Astrocyte of the spinal cord (primary cell): ENCODE measurements at places on chromosomes 6 and 20.

DNA sequence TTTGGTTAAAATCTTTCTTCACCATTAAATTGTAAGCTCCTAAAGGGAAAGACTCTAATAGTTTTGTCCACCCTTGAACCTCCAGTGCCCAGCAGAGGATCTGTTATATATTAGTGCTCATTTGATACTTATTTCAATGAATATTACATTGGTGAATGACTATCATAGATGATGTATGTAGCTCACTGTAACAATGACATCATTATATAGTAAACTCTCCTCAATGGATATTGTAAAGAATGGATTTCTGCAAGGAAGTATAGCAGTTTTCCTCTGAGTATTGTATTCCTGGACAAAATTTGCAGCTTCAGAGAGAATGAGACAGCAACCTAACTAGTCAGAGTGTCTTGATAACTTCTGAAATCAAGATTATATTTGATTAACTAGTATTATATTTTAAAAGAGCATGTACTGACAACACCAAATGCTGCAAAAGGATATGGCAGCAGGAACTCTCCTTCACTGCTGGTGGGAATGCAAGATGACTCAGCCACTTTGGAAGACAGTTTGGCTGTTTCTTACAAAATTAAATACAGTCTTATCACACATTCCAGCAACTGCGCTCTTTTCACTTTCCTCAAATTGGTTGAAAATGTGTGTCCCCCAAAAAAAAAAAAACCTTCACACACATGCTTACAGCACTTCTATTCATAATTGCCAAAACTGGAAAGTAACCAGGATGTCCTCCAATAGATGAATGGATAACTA is 189.8 kb upstream of the OPRM1 start:
- DNase-seq = no peak

DNA sequence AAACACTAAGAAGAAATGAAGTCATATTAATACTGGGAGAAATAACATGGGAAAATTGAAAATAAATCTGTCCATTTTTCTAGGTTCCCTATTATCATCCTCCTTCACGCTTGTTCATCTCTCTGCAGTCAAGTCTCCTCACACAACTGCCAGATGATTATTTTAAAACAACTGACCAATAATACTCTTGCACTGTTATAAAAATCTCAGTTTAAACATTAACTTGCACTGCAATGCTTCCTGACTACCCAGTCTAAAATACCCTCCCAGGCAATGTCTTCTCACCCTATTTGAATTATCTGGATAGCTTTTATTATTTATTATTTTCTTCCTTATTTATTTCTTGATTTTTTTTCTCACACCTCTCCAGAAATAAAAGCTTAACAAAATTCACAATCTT is 5.7 kb downstream of the EYS start:
- no peak for DNase-seq

GRCh38 chr6:163543321-163543720 is 128.8 kb downstream of the QKI start:
- DNase-seq = no peak

GRCh38 chr6:108168090-108168463 is 2.3 kb downstream of the NR2E1 start:
- no peak for DNase-seq

- no peak for DNase-seq
Observed at GRCh38 chr20:44856442-44856841, 29.1 kb upstream of the YWHAB start.

- peak; percentile 13 for DNase-seq
Observed at GRCh38 chr20:57811374-57812020, 101.7 kb upstream of the PMEPA1 start.

GRCh38 chr6:125019918-125020317 is 57.7 kb downstream of the RNF217 start:
- no peak for DNase-seq

DNA sequence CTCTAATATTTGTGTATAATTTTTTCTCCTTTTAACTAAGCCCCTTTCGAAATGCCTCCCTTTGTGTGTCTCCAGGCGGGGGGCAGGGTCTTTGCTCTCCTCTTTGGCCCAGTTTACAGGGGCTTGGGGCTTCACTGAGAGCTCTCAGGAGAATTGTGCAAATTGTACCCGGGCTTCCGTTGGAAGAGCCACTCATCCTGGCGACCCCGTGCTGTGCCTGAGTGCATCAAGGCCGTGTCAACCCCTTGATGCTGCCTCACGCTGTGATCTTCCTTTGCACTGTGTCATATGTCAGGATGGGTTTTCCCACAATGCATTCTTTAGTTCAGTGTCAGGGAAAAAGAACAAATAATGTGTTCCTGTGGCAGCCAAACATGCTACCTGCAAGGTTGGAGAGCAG is 118.0 kb upstream of the POU3F2 start:
- DNase-seq = no peak

DNA sequence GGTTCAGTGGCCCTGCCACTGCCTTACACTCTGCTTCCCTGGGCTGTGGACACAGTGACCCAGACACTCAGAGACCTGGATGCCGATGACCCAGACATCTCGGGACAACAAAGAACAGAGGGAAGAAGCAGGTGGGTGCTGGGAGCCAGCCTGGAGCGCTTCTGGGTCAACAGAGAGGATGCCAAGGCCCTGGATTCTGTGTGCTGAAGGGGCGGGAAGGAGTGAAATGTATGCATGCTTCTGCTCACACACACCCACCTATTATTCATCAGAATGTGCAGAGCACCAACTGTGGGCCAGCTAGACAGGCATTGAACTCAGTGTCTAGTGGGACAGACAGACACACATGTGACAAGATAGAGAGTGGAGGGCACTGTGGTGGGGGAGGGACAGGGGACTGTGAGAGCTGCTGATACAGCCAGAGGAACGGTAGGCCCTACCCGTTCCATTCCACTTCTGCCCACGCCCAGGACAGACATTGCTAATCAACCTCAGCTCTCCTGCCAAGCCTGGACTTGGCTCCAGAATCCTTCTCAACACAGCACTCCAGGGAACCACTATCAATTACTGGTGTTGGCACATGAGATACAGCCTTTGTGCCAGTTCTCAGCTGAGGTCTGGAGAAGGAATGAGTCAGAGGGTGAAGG is 20.2 kb downstream of the KCNK15 start:
- DNase-seq = no peak

GRCh38 chr6:124371974-124372475 is 568.4 kb downstream of the NKAIN2 start:
- peak; percentile 70 for DNase-seq
